ENCODE measurements at places on chromosomes 3 and 15.

- no peak for DNase-seq
These were observed 50.2 kb downstream of the EPHB3 start for GRCh38 chr3:184611607-184612281.

DNA sequence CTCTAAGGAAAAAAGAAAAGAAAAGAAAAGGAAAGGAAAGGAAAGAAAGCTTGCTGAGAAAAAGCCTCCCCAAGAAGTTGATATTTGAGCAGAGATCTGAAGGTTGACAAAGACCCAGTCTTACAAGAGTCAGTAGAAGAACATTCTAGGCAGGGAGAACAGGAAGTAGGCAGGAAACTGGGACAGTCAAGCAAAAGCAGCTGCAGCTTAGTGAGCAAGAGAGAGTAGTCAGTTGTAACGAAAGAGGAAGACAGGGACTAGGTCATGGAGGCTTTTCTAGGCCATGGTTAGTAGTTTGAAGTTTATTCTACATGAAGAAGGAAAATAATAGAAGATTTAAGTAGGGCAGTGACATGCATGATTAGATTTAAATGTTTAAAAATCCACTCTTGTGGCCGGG lies 31.8 kb upstream of the KLHL6 start:
- DNase-seq = no peak

- no peak for DNase-seq
These were observed 4.2 kb downstream of the HMCES start for GRCh38 chr3:129282727-129283327.

GRCh38 chr3:134228035-134228434 lies 22.6 kb downstream of the RYK start:
- DNase-seq = no peak

DNA sequence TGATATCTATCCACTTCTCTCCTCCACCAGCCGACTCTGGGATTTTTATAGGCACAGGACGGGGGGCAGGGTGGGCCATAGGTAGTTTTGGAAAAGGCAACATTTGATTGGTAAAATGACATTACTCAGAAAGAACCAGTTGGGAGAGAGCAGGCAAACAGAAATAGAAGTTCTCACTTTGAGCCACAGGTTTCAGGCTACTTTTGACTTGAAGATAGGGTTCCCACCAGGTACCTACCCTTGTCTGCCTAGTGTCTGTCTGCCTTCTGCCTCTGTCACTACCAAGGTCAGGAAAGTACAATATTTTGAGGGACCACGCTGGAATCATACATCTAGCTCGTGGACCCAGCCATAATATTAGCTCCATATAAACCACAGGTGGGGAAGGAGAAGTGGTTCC lies 412.9 kb upstream of the GRM7 start:
- no peak for DNase-seq

DNA sequence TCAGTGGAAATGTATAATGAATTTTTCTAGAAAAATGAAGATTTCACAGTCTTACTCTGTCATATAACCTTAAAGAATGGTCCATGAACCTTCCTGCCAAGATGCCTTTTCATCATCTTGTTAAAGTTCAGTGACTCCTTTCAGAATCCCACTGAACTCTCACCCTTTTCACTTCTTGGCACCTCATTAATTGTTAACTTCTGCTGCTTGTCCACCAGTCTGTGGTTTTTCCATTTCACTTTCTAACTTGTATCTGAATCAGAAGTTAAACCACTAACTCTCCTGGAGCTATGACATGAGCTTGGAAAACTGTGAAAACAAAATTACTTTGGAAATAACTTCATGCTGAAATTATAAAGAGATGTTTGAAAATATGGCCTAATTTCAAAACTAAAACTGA lies 281.2 kb upstream of the ALCAM start:
- DNase-seq = no peak

GRCh38 chr3:39025222-39025970 lies 26.3 kb downstream of the SCN11A start:
- no peak for DNase-seq

- no peak for DNase-seq
These were observed 42.1 kb downstream of the TERC start for GRCh38 chr3:169722724-169723123.

DNA sequence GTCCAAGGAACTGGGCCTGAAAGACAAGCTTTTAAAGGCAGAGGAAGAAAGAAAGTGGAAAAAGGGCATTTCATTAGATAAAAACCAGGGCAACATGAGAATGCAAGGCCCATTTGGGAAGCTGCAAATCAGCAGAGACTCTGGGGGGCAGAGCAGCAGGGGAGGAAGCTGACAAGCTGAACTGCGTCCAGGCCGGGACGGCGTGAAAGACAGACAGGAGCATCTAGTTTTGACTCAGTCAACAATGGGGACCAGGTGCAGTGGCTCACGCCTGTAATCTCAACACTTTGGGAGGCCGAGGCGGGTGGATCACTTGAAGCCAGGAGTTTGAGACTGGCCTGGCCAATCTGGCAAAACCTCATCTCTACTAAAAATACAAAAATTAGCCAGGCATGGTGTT lies 69.9 kb downstream of the CDC25A start:
- no peak for DNase-seq

DNA sequence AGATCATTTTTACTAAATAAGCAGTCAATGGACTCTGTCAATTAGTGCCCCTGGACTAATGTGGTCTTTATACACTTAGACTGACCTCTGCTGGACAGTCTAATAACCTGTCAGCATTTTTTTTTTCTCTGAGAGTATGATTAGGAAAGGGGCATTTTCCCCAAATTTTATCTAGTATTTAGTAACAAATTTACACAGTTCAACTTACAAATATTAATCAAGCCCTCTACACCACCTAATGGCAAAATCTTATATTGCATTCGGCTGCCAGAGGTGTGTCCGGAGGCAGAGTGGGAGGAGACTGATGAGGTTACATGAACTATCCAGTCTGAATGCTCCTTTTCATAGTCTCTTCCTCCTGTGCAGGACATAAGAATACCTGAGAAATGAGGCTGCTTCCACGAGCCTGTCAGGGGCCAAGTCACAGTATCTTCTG lies 36.0 kb upstream of the COLQ start:
- DNase-seq = peak; percentile 36

DNA sequence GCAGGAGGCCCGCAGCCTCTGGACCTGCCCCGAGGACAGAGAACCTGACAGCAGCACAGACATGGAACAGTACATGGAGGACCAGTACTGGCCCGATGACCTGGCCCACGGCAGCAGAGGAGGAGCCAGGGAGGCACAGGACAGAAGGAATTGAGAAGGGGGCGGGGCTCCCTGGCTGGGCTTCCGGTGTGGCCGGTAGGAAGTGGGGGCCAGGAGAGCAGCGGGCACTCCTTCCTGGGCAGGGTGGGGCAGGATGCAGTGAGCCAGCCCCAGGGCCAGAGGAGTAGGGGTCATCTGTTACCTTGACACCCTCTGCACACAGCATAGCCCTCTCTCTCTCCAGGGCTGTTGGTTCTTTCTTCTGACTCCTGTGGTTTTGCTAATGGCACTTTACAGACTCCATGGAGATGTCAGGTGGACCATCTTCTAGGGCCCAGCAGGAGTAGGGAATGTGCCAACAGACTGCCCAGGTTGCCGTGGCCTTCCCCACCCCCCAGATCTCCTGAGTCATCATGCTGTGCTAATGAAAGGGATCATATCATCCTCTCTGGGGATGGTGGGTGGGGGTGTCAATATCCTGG lies 8.6 kb upstream of the ISG20 start:
- no peak for DNase-seq

- no peak for DNase-seq
These were observed 1.6 kb upstream of the P3H2 start for GRCh38 chr3:190122198-190122771.

GRCh38 chr3:56173601-56174000 lies 294.7 kb downstream of the ERC2 start:
- no peak for DNase-seq
